CD4-positive, CD25-positive, alpha-beta regulatory T cell (primary cell): ENCODE measurements at places on chromosomes 1 and 21. TPM values are rescaled to one million over a fixed set of nuclear protein-coding genes. Genes with fewer than 3 reads are reported as not detected.

PLCH2 gene
- 43.4 TPM for total RNA-seq

KRTAP19-3 gene
- total RNA-seq = not detected

CD58 gene
- total RNA-seq = 39.6 TPM

FMN2 gene
- total RNA-seq = not detected

TRIM67 gene
- not detected for total RNA-seq

PGLYRP3 gene
- total RNA-seq = not detected

SPRR2G gene
- total RNA-seq = not detected

KAZN gene
- total RNA-seq = not detected

CLCNKA gene
- total RNA-seq = not detected
